M059J (cell line): ENCODE measurements at places on chromosomes 11 and 22.
A peak's percentile ranks its signal among the peaks of the same experiment; 100 is the strongest.

DNA sequence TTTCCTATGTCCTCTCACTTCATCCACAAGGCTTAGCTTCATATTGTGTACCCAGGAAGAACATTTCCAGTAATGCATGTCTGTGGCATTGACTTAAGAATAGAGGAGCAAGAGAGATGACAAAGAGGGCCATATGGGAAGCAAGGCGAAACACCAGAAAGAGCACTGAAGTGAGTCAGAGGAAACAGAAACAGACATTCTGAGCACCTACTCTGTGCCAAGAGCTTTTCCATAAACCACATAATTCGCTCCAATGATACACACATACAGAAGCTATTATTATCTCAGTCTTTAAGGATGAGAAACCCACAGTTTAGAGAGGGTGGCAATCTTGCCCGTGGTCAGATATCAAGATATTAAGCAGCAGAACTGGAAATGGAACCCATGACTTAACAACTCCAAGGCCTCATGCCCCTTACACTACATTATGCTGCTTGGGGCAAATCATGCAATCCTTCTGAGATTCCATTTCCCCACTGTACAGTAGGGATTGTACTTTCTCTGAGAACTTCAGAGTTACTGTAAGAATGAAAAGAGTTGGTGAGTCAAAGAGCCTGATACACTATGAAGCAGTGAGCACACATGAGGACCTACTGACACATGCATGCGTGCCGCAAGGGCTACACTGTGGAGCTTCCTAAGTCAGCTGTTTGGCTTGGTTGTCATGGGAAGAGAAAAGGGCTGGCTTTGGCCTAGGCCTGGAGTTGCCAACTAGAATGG is 126.6 kb downstream of the KCNC1 start:
- DNase-seq = no peak

DNA sequence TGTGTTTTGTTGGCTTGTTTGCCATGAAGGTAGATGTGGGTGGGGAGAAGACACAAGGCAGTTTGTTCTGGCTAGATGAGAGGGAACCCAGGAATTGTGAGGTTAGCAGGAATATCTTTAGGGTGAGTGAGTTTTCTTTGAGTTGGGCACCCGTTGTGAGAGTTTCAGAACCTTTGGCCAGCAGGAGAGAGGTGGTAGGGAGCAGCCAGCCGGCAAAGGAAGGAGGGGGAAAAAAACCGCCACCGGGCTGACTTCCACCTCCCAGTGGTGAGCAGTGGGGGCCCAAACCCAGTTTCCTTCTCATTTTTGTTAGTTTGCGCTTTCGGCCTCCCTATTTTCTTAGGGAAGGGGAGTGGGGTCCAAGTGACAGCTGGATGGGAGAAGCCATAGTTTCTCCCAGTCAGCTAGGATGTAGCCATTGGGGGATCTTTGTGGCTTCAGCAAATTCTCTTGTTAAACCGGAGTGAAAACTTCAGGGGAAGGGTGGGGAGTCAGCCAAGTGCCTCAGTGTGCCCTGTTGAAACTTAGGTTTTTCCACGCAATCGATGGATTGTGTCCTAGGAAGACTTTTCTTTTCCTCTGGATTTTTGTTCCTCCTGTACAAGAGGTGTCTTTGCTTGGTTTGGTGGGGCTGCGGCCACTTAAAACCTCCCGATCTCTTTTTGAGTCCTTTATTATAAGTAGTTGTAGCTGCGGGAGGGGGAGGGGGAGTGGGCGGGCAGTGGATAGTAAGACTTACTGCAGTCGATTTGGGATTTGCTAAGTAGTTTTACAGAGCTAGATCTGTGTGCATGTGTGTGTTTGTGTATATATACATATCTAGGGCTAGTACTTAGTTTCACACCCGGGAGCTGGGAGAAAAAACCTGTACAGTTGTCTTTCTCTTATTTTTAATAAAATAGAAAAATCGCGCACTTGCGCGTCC is 1.1 kb upstream of the GCAT start:
- DNase-seq = peak; percentile 69

- DNase-seq = no peak
These were observed 31.8 kb upstream of the RFPL3 start for GRCh38 chr22:32325811-32326237.

DNA sequence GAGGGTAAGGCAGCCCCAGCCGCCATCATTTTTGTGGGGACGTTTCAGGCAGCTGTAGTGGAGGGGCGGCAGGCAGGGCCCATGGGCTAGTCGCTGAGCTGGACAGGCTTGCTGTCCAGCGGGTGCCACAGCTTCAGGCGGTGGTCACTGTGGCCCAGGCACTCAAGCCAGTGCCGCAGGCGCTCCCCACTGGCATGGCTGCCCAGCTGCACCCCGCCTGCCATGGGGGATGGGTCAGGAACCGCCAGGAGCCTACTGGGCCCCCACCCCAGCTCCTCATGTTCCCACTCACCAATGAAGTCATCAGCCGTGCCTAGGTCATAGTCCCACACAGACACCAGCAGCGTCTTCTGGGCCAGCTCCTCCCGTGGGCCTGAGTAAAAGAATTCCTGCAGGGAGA is 6.0 kb downstream of the NDUFV1 start:
- DNase-seq = no peak

GRCh38 chr22:39496131-39496838 is 5.8 kb upstream of the MIEF1 start:
- DNase-seq = peak; percentile 62

DNA sequence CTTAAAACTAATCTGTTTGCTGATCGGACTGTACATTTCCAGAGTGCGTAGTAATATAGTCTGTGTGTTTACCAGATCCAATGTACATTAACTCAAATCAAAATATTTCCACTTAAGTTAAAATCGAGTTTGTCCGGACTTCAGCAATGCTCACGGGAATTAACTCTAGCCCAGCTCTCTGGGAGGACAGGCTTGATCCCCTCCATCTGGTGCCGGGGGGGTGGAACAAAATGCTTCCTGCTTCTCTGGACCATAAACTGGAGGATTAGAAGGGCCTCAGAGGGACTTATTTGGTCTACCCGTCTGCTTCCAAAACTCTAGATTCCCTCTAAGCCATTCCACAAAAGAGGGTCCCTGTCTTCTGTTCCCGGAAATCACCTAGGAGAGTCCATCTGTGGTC is 511.2 kb downstream of the BUD13 start:
- no peak for DNase-seq

DNA sequence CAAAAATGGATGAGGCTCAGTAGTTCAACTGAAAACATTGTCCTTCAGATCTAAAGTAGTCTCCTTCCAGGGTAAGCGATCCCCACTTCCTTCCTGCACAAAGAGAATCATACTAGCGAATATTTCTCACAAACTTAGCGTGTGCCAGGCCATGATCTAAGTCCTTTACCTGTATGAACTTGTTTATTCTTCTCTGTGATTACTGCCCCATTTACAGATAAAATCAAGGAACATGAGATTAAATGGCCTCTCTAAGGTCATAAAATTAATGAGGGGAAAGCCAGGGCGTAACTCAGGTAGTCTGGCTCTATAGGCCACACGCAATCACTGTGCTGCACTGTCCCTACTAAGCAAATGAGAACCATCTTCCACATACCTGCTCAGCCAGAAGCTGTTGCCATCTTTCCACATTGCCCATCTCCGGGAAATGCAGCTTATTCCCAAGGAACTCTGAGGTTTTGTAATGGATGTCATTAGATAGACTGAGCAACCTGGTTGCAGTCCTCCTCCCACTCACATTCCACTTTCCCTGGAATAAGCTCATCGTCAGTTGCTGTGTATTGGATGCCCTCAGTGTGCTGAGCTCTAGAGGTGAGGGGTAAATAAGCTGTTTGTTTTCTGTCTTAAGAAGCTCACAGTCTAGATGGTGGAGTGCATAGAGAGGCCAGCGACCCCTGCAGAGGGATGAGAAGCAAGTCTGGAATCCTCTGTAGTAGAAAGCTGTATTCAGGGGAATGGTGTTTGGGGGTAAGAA is 146.3 kb downstream of the SNX19 start:
- DNase-seq = no peak

- peak; percentile 38 for DNase-seq
These were observed 26.6 kb downstream of the RELT start for GRCh38 chr11:73402834-73403185.

DNA sequence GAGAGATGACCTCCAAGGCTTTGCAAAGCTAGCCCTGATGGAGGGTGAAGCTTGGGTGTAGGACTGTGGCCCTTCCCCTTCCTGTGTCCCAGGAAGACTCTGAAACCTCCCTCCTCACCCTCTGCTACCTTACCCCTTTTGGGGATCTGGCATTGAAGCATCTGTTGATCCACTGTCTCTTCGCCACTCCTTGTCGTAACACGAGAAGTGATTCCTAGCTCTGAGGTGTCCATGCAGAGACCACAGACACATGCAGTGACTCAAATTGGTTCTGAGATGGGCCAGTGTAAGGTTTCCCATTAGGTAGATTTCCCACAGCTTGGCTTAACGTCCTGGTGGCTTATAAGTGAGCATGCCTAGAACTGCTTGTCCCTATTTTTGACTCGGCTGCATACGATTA is 101.4 kb downstream of the ZBTB16 start:
- DNase-seq = peak; percentile 5

DNA sequence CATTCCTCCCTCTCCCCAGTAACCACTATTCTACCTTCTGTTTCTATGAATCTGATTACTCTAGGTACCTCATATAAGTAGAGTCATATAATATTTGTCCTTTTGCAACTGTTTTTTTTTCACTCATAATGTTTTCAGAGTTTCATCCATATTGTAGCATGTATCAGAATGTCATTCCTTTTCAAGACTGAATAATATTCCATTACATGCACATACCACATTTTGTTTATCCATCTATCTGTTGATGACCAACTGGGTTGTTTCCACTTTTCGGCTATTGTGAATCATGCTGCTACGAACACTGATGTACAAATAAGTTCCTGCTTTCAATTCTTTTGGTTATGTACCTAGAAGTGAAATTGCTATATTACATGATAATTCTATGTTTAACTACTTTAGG is 40.7 kb downstream of the MRE11 start:
- no peak for DNase-seq

- no peak for DNase-seq
These were observed 245.3 kb downstream of the CTTN start for GRCh38 chr11:70643642-70644041.

- no peak for DNase-seq
These were observed 7.7 kb downstream of the CARD10 start for GRCh38 chr22:37511395-37512104.

DNA sequence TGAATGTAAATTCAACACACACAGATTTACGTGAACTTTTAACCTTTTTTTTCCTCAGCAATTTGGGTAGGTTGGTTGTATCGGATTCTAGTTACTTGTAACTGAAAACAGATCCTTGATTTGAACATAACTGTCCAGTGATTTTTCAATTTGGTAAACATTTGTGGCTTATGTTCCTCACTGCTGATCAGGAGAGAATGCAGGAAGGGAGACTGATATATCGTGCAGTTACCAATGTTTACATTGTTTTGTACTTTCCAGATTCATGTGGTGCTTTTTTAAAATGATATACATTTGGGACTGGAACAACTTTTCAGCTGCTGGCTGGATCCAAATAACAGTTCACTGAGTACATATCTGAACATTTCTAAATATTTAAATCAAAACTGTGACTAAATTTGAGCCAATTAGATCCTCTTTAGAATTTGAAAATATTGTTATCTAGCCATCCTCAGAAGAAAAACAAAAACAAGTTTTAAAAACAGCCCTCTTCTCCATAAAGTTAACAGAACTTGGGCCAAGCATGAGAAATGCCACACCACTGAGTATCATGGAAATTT is 84.3 kb upstream of the MTMR2 start:
- peak; percentile 32 for DNase-seq

GRCh38 chr11:114354076-114354475 is 46.2 kb downstream of the C11orf71 start:
- peak; percentile 90 for DNase-seq

- DNase-seq = no peak
These were observed 247.1 kb downstream of the MIAT start for GRCh38 chr22:26904483-26904882.

DNA sequence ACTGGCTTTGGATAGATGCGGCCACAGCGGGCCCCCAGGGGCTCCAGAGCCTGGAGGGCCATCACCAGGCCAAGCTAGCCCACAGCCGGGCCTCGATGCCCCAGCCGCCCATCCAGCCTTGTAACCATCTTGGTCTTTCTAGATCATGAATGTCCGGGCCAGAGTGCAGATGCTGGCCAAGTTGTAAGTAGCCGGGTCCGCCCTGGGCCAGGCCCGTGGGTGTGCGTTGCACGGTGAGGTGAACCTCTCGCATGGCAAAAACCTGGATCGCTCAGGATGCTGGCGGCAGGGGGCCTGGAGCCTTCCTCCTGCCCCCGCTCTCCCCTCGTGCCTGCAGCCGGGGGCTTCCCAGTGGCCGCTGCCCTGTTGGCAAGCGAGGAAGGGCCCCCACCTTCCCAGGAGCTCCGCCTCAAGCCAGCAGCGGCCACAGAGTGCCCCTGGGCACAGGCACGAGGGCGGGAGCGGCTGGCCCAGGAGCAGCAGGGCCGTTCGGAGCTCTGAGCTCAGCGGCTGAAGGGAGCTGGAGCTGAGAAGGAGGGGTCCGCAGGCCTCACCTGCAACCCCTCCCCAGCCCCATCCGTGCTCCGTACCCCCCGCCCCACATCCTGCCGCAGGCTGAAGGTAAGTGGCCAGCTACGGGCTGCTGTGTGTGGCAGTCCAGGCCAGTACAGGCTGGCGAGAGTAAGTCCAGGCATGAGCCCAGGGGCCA is 10.9 kb upstream of the MRPL23 start:
- no peak for DNase-seq

DNA sequence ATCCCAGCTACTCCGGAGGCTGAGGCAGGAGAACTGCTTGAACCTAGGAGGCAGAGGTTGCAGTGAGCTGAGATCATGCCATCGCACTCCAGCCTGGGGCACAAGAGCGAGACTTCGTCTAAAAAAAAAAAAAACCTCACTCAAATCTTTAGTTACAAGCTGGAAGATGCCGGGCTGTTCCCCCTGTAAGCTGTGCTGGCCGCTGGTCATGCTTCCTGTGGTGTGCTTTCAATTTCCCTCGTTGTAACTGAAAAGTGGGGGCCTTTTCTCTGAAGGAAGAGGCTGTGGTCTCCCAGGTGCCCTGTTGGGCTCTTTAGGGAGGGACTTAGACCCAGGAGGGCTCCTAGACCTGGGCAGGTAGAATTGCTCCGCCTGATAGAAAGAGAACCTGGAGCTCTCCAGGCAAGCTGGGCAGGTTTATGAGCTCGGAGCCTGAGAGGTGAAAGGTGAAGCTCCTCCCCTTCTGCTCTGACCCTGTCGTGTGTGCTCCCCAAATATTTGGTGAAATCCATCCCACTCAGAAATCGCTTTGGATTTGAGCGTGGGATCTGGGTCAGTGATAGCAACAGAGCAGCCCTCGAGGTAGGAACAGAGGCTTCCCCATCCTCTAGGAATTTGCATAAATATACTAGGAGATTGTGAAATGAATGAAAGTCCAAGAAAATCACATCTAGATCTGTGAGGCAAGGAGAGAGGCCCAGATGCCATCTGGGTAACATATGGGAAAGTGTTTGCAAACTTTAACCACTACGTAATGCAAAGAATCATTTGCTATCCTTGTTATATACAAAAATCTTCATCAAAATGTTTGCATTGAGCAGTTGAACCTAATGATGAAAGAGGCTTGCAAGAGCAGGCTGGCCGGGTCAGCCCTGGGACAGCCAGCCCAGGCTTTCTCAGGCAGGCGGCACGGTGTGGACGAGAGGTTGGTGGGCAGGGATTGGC is 154.3 kb downstream of the FBXO7 start:
- no peak for DNase-seq

- DNase-seq = no peak
These were observed 826 bp upstream of the EEF1G start for GRCh38 chr11:62574363-62575071.
